Daoy (cell line): ENCODE measurements at places on chromosomes 12 and 14. TPM values are rescaled to one million over a fixed set of nuclear protein-coding genes. Genes with fewer than 3 reads are reported as not detected.

Gene IAPP
- total RNA-seq: not detected in 2 replicates

Gene KITLG
- total RNA-seq: 22.6 and 24.1 TPM in 2 replicates

Gene SYNDIG1L
- total RNA-seq: not detected in 2 replicates

Gene MOAP1
- total RNA-seq: 18.8 and 19.8 TPM in 2 replicates

Gene PKP2
- total RNA-seq: 3.6 and 4.2 TPM in 2 replicates

Gene RHEBL1
- 6.3 and 11.0 TPM in 2 replicates for total RNA-seq

Gene SCN8A
- 1.0 and 3.0 TPM in 2 replicates for total RNA-seq

Gene RASAL1
- 0.06 TPM in 1 of 2 replicates, not detected in the other for total RNA-seq

Gene CDKL1
- total RNA-seq: 2.5 and 4.7 TPM in 2 replicates

Gene SLC2A14
- total RNA-seq: not detected in 2 replicates

Gene RPS26
- 1,984 and 2,181 TPM in 2 replicates for total RNA-seq

Gene PLEK2
- 12.8 and 17.0 TPM in 2 replicates for total RNA-seq

Gene AKAP5
- 1.6 and 2.9 TPM in 2 replicates for total RNA-seq

Gene PLA2G1B
- not detected in 2 replicates for total RNA-seq

Gene LRP1
- 2.8 and 3.9 TPM in 2 replicates for total RNA-seq

Gene MYH6
- total RNA-seq: not detected in 2 replicates

GRCh38 chr14:51676549-51676948, 24.8 kb downstream of the FRMD6 start:
- DNase-seq: no peak

DNA sequence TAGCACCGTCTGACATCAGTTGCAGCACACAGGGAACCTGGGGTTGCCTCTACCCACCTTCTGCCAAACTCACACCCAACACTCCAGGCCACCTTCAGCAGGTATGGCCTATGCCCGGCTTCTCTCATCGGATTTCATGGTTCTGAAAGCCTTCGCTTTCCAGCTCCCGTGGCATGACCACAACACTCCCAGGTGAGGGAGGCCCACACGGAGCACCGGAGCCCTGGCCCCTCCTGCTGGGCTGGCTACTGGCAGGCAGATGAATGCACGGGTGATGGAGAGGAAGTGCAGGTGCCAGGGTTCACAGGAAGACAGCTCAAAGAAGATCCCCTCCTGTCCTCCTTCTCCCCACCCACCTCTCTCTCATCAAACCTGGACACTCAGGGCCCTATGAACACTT, 37.2 kb downstream of the CACNA2D4 start:
- DNase-seq: no peak

GRCh38 chr12:113867258-113867657, 98.9 kb downstream of the RBM19 start:
- no peak for DNase-seq

GRCh38 chr12:77001276-77001675, 64.1 kb downstream of the E2F7 start:
- DNase-seq: no peak

- peak; percentile 59 for DNase-seq
Measured at GRCh38 chr14:102917469-102918211, 4.8 kb upstream of the AMN start.

DNA sequence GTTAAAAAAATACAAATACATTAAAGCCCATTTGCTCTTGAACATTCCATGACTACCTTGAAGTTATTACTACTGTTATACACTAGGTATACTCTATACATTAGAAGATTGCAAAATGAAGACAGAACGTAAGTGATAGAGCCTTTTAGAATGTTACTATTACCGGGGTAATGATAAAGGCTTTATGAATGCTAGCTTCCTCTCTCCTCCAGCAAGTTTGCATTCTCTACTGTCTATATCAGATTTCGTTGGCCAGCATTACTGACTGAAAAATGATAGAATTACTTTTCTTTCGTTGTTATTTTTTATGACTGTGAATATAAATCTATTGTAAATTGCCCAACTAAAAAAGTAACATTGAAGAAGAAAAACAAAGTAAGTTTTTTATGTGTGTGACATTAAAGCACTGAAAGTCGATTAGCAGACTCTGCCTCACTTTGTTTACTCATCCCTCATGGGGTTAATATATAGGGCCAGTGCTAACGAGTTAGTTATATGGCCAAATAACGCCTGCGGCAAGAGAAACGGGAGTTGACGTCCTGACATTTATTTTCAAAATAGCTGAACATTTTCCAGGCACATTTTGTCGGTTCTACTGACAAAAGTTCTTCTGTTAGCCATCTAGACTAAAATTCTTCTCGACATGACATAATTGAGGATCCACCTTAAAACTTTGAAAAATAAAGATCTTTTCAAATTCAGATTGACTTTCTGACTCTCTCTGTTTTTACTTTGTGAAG, 163.8 kb upstream of the KITLG start:
- DNase-seq: no peak

DNA sequence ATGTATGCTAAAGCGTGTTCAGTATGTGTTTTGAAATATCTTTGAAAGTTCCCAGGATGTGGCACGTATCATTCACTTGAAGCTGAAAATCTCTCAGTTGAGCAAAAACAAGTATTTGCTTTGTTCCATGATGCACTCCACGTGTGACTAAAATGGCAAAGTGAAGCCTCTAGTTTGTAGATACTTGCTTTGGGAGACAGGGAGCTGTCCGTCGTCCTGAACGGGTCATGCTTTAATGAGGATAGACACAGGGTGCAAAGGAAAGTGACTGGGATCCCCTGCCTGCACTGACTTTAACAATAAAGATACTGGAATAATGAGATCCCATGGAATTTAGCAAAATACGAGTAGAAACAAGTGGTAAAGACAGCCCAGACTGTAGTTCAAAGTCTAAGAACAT, 991.4 kb downstream of the NRXN3 start:
- DNase-seq: no peak

DNA sequence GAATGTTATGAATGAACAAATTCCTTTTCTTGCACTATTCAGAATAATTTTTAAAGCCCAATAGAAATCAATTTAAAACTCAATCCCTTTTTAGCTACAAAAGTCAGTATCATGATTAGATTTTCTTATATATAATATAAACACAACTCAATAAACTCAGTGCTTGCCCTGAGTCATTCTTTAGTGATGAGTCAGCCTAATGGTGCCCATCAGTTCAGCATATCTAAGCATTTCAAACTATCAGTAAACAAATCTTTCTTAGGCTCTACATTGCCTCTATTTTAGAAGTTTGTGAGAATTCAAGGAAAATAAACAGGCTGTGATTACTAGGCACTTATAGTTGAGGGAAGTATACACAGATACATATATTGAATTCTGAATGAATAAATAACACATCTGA, 179.6 kb downstream of the NELL2 start:
- peak; percentile 12 for DNase-seq

- DNase-seq: no peak
Measured at GRCh38 chr12:82919388-82920054, 232.8 kb downstream of the TMTC2 start.

GRCh38 chr14:104399432-104400155, 180.0 kb upstream of the C14orf180 start:
- DNase-seq: no peak

DNA sequence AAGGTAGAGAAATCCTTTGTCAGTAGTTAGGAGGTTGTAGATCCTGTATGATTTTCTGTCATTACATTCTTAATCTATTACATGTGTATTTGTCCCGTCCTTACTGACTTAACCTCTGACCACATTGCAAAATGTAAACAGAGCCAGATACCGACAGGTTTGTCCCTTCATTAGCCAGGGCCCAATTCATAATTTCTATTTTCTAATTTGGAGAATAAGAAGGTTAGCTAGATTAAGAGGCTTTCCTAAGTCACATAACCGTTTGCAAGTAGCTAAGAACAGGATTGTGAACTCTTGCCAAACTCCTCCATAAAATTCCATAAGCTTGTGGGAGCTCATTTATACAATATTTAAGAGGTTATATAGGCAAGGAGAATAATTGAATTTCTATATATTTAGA, 352.6 kb downstream of the RAD51B start:
- DNase-seq: no peak

- no peak for DNase-seq
Measured at GRCh38 chr12:94491489-94491888, 31.8 kb upstream of the CEP83 start.

GRCh38 chr14:56630707-56631106, 51.1 kb downstream of the TMEM260 start:
- no peak for DNase-seq
